NCI-H446 (cell line): ENCODE measurements at places on chromosomes 4 and X.

GRCh38 chrX:103806862-103807474 is 25.1 kb downstream of the RAB9B start:
- DNase-seq, result no peak

GRCh38 chr4:88791274-88791673 is 93.6 kb upstream of the NAP1L5 start:
- DNase-seq, result no peak

GRCh38 chr4:133150486-133151340 is 1.6 kb downstream of the PCDH10 start:
- DNase-seq, result no peak

GRCh38 chr4:3427134-3427476 is 14.7 kb upstream of the HGFAC start:
- no peak for DNase-seq

- no peak for DNase-seq
Measured at GRCh38 chr4:176758731-176759130, 34.0 kb downstream of the VEGFC start.

- DNase-seq, result no peak
Measured at GRCh38 chr4:40214038-40214437, 17.2 kb downstream of the RHOH start.

GRCh38 chrX:38891641-38892413 is 90.6 kb downstream of the MID1IP1 start:
- no peak for DNase-seq

DNA sequence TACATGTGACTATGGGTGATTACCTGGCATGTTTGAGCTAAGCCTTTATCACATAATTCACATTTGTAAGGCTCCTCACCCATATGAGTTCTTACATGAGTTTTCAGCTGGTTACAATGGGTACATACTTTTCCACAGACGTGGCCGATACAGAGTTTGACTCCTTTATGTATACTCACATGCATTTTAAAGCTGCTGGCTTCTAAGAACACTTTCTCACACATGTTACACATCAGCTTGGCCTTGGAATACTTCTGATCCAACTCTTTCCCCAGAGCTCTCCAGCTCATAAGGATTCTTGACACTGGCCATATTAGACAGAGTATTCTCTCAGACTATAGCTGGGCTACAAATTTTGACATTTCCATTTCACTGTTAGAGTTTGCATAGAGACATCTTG is 66.3 kb downstream of the TAB3 start:
- DNase-seq, result no peak
